ENCODE measurements at places on chromosomes 5 and 9.

GRCh38 chr9:6355728-6356127, 27.6 kb downstream of the TPD52L3 start:
- DNase-seq, result no peak

- DNase-seq, result no peak
These were observed 125.6 kb upstream of the DMRT1 start for GRCh38 chr9:715743-716400.

DNA sequence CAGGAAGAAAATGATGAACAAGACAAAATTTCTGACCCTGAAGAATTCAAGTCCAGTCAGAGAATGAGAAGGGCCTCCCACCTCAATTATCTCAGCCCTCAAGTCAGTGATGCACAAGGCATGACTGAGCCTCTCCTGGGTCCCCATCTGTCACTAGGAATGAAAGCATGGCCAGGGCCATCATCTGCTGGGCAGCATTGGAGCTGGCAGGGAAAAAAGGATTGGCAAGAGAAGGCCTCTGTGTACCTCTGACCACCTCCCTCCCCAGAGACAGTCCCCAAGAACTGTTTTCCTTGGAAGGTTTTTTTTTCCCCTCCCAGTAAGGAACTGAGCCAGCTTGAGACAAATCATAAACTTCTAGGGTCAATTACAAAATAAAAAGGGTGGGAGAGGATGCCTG, 76.7 kb downstream of the KLHL3 start:
- DNase-seq, result no peak

- no peak for DNase-seq
These were observed 103.8 kb downstream of the DMXL1 start for GRCh38 chr5:119174578-119175163.

DNA sequence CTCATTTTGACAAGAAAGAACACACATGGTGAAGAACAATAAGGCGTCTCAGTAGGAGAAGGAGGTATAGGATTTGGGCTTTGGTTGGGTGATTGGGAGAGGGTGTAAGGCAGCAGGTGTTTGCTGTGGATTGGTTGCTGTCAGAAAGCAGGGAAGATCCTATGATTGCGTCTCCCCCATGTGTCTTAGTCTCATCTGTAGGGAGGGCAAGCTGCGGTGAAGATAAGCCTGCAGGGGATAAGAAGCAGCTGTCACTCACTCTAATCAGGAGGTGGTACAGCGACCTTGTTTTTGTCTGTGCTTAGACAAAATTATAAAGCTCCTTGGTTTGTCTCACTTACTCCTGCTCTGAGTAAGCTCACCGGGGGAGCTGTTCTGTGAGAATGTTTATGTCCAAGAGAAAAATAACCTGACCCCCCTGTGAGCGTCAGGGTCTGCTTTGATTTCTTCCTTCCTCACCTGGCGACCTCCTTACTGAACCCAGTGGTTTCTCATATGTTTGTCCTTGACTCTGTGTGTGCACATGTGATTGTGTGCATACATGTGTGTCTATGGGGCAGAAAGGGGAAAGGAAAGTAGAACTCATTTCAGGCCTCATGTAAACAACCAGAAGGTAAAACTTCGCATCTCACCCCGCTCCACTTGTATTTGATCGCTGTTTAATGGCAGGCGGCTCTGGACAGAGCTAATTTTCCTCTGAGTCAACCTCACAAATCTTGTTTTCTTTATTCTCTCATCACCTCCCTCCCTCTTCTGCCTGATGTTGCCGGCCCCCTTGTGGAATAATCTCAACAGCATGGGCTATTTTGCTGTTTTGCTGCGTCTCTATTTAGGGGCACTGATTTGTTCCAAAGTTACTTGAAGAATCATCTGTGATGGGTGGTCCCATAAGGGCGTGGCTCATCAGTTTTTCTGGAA, 105.6 kb downstream of the TENT4A start:
- DNase-seq, result no peak

- no peak for DNase-seq
These were observed 27.6 kb downstream of the ADAMTS2 start for GRCh38 chr5:179317411-179318220.

Data from CD4-positive, alpha-beta T cell treated with Interleukin-1 beta for 1 hour (primary cell).